ENCODE measurements at places on chromosomes 1 and 21.

- DNase-seq = no peak
Observed at GRCh38 chr1:58977598-58977997, 193.8 kb upstream of the JUN start.

DNA sequence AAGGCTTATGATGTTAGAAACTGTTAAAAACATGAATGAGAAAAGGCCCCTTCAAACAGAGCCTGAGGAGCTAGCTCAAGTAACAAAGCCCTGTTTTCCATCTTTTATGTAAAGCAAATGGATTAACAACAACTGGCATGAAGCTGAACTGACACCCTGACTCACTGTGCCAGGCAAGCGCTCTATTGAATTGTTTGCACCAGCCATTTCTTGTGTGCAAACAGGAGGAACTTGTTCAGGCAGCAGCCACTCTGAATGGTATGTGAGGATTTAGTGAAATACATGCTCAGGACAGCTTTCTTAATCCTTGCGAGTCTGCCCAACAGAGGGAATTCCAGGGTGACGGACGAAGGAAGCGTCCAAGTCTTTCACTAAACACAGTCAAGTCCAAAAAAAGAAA lies 291.1 kb upstream of the ADGRL2 start:
- DNase-seq = no peak

GRCh38 chr1:55707196-55707595 lies 492.0 kb upstream of the USP24 start:
- DNase-seq = no peak

GRCh38 chr1:212290608-212291007 lies 5.4 kb downstream of the PPP2R5A start:
- no peak for DNase-seq

GRCh38 chr1:237681210-237681609 lies 209.5 kb downstream of the ZP4 start:
- no peak for DNase-seq

DNA sequence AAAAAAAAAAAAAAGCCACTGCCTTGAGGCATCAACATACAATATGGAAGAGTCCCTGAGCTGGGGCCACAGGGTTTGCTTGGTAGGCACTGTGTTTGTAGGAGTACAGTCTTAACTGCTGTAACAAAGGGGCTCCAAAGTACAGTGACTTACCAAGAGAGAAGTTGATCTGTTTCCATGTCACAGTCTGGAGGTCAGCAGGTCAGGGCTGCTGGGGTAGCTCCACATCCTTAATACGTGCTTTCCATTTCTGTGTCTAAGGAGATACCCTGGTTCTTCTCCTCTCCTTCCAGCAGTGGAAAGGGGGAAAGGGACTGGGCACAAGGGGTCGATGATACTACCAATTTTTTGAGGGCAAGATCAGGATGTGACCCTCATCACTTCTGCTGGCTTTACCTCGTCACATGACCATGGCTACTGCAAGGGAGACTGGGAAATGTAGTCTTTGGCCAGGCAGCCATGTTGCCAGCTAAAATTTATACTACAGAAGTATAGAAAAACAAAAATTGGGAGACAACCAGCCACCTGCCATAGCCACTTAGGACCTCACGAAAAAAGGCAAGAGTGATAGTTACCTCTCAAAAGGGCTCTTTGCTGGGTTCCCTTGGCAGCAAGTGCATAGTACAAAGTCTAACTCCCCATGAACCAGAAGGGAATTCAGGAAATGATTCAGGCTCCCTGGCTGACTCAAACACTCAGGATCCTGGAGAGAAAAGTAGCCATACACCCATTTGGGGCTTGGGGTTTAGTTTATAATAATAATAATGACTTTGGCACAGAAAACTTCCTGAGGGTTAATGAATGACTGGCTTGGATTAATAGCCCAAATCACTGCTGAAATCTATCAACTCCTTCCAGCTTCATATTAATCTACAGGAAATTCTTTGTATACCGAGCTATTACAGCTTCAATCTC lies 52.7 kb upstream of the ATP5PO start:
- DNase-seq = peak; percentile 77

DNA sequence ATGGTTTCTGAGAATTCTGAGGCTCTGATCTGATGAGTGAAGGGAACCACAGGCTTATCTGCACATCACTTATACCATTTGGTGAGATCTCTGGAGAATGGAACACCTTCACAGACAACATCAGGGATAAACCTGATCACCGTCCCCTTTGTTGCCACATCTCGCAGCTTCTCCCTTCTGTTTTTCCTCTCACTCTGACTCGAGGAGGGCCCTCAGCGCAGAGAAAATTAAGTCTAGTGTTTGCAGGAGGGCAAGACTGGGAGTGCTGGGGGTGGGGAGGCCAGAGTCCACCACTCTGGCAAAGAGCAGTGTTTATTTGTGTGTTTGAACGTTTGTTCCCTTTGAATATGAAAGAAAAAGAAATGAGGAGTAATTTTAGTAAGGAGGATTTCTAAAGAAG lies 29.0 kb upstream of the BATF3 start:
- DNase-seq = no peak

DNA sequence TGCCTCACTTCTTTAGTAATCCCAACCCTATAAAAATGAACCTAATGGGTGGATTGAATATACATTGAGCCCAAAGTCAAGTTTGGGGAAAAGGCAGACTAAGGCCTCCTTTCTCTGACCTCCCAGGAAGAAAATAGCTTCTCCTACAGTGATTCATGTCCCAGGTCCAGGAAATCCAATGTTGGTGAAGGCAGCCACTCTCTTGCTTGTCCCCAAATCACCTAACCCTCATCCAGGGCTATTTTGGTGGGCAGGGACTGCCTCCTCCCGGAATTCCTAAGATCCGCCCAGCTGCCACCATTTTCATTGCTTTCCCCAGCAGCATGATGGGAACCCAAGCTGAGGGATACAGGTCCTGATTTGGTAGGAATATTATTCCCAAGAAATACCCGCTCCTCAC lies 8.4 kb downstream of the MYOG start:
- DNase-seq = no peak

DNA sequence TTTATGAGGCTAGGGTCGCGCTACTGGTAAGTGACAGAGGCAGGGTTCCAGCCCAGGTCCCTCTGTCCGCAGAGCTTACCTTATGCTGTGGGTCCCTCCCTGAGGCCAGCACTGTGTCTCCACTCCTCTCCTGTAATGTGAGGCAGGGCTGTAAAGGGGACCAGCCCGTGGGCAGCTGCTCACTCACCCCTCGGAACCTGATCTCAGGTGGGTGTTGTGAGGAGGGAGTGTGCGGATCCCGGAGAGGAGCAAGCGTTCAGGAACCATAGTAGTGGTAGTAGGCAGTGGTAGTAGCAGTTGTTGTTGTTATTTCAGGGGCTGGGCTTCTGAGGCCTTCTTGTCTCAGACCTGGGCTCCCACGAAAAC lies 1.7 kb downstream of the ZC3H12A start:
- no peak for DNase-seq

DNA sequence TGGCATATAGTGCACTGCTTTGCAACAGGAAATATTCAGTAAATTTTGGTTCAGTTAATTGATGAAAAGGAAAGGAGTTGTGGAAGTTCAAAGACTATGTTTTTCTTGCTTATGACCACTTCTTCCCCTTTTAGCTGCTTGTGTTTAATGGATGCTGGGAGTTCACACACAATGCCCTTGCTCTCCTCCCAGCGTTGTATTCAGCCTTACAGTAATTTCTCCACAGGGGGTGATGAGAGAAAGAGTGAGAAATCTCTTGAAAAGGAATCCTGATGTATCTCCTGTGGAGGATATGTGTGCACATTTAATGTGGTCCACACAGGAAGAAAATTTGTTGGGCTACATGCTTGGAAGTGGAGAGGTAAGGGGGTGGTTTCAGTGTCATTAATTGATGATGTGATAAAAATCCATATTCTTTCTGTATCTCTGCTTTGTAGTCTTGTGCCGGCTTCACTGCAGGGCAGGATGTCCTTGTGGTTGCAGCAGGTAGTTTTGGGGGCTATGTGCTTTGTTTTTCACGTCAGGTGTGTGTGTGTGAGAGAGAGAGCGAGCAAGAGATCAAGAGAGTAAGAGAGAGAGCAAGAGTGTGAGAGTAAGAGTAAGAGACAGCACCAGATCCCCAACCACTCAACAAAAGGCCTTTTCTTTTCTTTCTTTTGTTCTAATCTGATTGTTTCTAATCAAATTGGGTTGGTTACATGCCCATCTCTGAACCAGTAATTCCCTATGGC lies 204.4 kb downstream of the RWDD3 start:
- no peak for DNase-seq

DNA sequence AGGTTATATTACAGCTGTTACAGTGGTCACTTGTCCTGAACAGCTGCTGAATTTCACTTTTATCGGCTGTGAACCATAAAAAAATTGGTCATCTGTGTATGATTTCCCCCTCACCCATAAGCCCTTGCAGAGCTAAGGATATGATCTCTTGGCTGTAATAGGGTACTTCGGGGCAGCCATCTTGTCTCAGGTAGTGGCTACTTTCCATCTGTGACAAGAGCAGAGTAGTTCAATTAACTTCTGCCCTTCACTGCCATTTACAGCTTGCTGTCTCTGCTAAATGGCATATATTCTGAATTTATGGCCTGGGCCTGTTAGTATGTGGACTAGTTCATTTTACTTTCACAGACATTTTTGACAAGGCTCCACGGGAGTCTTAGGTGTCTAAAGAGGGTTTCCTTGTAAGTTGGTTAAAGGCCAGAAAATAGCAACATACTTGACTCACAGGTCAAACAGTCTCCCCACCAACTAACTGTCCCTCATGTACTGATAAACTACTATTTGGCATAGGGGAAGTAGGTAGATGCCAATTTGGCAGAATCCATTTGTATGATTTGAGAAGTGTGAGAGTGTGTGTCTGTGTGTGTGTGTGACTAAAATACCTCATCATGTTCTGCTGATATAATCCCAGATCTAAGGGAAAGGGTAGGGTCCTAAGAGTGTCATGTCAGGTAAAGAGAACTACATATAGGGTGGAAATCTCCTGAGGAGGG lies 151.6 kb downstream of the KCTD3 start:
- no peak for DNase-seq

GRCh38 chr1:111483876-111484275 lies 10.1 kb downstream of the C1orf162 start:
- no peak for DNase-seq

GRCh38 chr1:27569088-27569460 lies 34.9 kb downstream of the AHDC1 start:
- DNase-seq = no peak

GRCh38 chr1:204921855-204922516 lies 51.3 kb downstream of the NFASC start:
- no peak for DNase-seq

- no peak for DNase-seq
Observed at GRCh38 chr1:94636624-94637023, 95.1 kb upstream of the F3 start.

GRCh38 chr1:236875975-236876374 lies 80.9 kb downstream of the MTR start:
- no peak for DNase-seq

DNA sequence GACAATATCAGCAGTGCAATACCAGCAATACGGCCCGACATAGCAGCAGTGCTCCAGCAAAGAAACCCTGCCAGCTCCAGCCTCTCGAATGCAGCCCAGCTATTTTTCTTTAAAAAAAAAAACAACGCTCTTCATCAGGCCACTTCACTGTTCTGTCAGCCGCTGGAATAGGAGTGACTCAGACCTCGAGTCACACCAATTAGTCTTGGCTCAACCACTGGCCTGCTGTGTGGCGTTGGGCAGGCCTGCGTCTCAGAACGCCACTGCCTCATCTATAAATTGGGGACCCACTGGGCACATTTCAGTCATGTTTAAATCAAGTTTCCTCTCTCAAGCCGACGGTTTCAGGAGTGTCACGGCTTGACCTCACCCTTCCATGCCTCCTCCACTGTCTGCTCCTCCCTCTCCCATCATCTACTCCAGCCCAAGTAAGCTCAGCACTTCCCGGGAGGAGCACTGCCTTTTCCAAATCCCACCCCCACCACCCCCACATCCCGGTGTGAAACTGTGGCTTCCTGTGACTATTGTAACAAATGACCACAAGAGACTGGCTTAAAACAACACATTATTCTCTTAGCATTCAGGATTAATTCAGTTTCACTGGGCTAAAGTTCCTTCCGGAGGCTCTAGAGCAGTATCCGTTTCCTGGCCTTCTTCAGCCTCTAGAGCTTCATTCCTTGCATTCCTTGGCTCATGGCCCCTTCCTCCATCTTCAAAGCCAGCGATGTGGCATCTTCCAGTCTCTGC lies 71.9 kb upstream of the EFHD2 start:
- DNase-seq = no peak

- no peak for DNase-seq
Observed at GRCh38 chr1:35287807-35288640, 19.5 kb downstream of the ZMYM4 start.

DNA sequence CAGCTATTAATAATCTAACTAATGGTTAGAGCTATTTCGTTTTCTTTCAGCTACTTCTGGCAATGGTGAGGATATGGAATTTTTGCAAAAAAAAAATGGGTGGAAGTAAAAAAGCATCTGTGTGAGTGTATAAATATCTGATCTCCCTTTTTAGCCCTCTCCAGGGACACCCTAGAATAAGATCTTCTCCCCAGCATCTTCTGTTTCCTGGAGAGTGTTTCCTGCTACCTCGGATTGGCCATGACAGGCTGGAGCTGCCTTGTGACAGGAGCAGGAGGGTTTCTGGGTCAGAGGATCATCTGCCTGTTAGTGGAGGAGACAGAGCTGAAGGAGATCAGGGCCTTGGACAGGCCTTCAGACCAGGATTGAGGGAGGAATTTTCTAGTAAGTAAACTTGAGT lies 23.8 kb downstream of the HSD3B2 start:
- no peak for DNase-seq

DNA sequence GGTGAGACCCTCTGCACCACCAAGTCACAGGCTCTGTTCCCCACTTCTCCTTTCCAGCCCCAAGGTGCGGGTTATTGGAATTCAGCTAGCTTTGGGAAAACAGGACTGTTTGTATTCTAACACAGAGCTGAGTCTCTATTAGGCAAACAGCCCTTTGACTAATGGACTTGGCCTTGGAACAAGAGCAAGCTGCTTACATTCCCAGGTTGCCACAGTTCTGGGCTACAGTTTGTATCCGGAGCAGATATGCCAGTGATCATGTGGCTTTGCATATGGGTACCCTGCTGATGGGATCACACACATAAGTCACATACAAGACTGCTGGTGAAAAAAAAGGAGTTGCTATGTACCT lies 110.5 kb upstream of the COA6 start:
- no peak for DNase-seq

GRCh38 chr21:15688016-15688415 lies 41.8 kb upstream of the USP25 start:
- DNase-seq = no peak

GRCh38 chr1:11541956-11542355 lies 63.0 kb downstream of the DISP3 start:
- DNase-seq = no peak

DNA sequence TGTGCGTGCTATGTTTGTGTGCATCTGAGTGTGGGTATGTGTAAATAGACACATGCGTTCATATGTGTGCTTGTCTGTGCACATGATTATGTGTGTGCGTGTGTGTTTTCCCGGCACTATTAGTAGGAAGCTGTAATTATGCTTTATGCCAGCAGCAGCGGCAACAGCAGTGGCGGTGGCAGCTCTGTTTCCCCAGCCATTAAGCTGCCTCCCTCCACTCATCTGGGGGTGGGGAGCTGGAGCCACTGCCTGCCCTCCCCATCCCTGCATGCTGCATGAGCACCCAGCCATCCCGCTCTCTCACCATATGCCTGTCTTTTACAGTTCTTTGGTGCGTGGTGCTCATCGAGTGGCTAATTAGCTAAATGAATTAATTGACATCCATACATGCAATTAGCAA lies 30.5 kb upstream of the ACOT11 start:
- no peak for DNase-seq

Data from fibroblast of skin of left biceps (primary cell).